ENCODE measurements at places on chromosomes 4 and X.

DNA sequence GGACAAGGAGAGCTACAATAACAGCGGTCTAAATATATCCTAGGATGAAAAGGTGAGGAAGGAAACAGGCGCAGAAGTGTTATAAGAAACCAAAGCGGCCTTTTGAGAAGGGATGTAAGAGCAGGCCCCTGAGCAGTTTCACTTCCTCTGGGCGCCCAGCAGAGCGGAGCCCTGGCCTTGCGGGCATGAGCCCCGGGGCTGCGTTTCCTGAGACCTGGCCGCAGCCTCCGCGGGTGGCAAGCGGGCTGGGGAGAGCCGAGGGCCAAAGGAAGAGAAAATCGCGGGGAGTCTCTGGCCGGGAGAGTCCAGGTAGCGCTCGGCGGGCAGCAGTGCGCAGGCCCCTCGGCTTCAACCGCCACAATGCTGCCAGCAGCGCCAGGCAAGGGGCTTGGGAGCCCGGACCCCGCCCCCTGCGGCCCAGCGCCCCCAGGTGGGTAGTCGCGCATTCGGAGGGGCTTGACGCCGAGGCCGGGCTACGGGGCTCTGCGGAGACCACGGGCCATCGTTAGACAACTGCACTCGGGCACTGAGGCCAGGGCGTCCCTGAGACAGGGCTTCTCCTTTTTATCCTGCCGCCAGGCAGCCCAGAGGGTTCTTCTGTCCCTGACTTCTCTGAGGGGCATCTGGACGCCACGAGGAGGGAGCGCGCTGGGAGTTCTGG, at the start of gene BANK1:
BANK1 (plus strand) TSS at position 210 of the 661 bp plus-strand sequence; CDS start at position 361, 151 bp downstream.
- peak; percentile 0 for DNase-seq

- DNase-seq, result no peak
Observed at GRCh38 chr4:7004331-7004730, 38.8 kb upstream of the TADA2B start.

DNA sequence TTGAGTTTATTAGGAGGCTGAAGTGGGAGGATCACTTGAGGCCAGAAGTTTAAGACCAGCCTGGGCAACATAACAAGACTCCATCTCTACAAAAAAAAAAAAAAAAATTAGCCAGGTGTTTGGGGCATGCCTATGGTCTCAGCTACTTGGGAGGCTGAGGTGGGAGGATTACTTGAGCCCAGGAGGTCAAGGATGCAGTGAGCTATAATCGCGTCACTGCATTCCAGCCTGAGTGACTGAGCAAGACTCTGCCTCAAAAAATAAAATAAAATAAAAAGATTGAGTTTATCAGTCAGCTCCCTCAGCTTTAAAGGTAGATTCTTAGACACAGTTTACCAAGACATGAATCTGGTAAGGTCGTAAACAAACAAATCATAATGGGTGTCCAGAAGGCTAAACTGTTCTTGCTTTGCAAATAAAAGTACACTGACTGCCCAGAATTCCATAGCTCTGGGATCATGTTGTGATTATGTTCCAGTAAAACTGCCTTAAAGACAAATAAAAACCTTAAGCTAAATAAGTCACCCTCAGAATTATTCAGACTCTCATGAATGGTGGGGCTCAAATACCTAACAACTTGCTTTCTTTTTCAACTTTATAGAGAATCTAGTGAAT, 18.7 kb downstream of the APOO start:
- no peak for DNase-seq

- no peak for DNase-seq
Observed at GRCh38 chr4:17670423-17670822, 56.0 kb downstream of the MED28 start.

DNA sequence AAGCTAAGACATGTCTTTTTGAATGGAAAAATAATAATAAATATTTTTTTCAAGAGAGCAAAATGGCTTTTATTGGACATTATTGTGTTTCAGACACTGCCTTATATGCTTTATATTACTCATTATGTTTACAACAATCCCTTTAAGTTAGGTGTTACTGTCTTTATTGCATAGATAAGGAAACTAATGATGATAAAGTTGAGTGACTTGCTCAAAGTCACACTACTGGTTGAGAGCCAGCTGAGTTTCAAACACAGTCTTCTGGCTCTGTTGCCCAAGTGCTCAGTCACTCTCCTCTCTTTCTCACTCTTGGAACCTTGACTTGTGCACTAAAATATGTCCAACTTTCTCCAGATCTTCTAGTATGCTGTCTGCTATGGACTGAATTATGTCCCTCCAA, 71.5 kb upstream of the SLC39A8 start:
- DNase-seq, result no peak

DNA sequence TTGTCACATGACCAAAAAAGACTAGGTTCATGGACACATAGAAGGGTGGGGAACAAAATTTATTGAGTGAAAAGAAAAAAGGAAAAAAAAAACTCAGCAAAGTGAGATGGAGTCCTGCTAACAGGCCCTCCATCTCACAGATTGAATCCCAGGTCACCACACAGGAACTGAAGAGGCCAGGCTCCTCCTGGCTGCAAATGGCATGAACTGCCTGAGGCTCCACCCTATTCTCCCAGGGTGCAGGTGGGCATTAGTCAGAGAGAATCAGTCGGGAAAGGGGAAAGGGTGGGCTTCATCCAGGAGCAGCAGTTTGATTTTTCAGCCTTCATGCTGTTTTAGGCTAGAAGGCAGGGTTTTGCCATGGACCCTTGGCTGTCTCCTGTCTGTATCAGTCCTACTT, 128.5 kb upstream of the GRID2 start:
- no peak for DNase-seq

DNA sequence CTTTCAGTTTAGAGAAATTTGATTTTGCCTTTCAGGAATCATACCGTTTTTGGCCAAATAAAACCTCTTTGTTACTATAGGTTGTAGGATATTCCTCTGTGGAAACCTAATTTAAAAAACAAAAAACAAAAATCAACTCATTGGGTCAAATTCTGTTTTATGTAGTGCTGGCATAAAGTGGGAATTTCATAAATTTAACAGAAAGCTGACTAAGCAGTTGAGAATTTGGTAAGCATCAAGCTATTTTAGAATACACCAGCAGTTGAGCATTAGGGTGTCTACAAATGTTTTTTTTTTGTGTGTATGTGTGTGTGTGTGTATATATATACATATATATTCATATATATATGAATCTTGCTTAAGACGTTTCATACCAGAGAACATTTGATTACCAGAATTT, 47.4 kb downstream of the C4orf33 start:
- DNase-seq, result no peak

DNA sequence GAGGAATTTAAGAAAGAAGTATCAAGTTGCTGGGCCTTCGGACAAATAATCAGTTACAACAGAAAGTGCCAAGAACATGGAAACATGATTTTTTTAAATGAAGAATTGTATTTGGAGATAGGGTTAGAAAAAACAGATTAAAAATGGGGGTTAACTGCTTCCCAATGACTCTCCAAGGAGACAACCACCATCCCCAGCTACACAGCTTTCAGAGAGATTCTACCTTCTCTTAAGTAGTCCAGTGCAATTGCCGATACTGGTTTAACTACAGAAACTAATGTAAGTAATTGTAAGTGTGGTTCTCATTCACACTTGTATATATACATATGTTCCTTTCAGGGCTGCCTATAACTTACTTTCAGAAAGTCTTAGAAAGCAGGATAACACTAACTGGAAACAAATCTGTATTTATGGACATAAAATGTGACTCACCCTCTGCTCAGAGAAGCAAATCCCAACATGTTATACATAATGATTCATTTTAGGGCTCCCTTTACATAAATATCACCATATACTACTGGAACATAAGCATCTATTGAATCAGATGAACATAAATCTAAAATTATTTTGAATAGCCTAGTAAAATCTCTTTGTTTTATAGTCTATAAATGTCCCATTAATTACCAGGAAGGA, 248.9 kb upstream of the UGT8 start:
- DNase-seq, result no peak

- DNase-seq, result no peak
Observed at GRCh38 chr4:14247767-14248166, 620.2 kb upstream of the BOD1L1 start.

- no peak for DNase-seq
Observed at GRCh38 chr4:76090241-76090691, 15.8 kb downstream of the ART3 start.

DNA sequence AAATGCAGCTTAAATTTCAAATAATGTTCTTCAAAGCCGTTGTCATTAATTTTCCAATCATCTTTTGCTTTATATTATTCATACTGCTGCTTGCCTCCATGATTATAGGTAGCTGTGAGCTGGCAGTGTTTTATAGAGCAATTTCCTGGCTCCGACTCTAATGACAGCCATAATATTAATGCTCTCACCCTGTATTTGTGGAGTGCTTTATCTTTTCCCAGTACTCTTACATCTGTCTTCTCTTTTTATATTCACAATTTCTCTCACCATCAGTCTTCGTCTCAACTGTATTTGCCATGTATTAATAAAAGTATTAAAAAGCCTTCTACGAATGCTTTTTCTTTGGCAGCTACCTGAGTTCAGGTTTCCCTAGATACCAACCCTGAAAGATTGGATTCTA, 21.0 kb downstream of the ATXN3L start:
- no peak for DNase-seq

- DNase-seq, result no peak
Observed at GRCh38 chr4:77582711-77583110, 22.9 kb upstream of the CXCL13 start.

DNA sequence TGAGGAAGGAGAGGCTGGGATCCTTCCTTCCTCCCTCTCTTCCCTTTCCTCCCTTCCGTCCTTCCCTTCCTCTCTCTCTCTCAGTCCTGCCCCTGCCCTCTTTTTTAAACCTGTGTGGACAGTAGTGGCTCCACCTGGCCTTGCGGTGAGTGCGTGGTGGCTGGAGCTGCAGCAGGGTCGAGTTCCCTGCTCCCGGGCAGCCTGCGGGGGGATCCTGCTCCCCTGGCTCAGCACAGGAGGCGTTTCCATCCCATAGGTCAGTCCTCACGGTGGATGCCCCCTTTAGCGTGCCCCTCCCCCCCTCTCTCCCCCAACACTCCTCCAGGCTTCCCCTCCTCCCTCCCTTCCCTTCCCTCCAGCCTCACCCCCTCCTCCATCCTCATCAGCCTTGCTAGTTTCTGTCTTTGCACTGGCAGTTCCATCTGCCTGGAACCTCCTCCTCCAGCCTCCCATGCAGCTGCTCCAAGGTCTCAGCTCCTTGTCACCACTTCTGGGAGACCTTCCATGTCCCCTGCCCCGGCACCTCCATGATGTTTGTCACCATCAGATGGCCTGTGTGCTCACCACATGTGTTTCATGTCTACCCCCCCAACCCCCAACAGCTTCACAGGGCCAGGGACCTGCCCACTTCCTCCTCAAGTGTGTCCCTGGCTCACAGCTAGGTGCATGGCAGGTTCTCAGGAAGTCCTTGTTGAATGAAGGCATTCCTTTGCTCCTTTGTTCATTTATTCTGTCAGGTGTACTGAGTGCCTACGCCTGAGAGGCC, 68.4 kb downstream of the PSAPL1 start:
- no peak for DNase-seq

DNA sequence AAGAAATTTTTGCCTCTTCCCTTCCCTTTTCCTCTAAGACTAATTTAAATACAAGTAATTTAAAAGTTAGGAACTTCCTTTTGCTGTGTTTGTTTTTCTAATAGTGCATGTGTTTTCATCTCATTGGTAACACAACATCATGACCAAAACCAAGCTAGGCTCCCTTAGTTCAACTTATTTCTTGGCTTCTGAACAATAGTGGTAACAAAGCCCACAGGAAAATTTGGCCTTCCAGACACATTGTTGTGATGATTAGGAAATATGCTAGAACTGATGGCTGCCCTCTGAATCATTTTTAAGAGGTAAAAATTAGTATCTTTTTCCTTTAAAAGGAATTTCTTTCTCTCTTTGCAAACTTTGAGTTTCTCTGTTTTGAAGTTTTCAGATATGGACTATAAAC, 25.5 kb upstream of the TEC start:
- DNase-seq, result no peak

DNA sequence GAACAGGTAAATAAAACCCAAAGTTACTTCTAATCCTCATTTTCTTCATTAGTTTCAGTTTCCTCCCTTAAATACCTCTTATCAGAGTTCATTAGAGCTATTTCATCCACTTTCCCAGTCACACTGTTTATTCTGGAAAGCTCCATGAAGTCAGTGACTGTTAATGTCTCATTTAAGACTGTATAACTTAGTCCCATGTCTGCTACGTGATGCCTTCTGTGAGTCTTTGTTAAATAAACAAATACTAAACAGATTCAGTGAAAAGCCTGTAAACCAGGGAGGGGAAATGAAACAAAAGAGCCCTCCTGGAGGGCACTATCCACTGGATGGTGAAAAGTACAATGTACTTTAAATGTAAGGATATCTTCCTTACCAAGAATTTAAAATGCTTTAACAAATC, 24.7 kb downstream of the ACE2 start:
- no peak for DNase-seq

DNA sequence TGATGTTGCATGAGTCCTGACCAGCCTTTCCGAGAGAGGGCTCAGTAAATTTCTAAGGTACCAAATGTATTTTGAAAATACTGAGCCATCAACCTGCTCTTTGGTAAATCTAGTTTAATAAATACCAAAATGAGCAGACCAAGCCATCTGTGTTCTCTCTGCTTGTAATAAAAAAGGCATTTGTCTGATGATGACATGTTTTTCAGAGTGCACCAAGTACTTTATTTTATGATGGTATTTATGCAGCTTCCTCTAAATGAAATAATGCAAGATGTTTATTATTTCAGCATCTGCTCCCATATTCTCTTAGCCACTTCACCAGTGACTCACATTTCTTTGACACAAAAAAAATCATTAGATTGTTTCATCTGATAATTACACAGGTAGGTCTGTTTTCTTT, 700.5 kb downstream of the TRIML1 start:
- DNase-seq, result no peak

GRCh38 chr4:121819216-121819965, 4.3 kb downstream of the CCNA2 start:
- DNase-seq, result no peak

GRCh38 chr4:70196857-70197256, 1.3 kb downstream of the ODAM start:
- DNase-seq, result no peak
